ENCODE measurements at places on chromosomes 3 and 15.

DNA sequence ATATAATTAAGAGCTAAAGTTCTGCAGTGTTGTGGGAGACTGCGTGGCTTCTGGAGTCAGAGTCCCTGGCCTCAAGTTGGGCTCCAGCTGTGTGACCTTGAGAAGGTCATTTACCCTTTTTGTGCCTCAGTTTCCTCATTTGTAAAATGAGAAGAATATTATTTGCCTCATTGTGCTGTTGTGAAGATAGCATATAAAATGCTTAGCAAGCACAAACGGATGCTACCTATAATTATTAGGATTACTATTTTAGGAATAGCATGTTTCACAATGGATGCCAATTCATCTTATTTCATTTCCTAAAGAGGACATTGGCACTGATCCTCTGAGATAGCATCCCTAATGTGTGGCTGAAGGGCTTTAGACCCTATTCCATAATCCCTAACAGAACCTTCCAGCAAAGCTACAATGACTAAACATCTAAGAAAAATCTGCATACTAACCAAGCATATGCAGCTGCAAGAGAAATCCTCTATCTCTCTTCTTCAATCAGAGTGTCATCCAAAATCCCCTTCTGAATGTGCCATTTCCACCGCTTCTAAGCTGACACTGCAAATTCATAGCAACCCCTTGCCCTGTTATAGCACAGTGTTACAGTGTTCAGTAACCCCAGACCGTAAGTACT is 148.3 kb downstream of the RBMS3 start:
- no peak for DNase-seq

DNA sequence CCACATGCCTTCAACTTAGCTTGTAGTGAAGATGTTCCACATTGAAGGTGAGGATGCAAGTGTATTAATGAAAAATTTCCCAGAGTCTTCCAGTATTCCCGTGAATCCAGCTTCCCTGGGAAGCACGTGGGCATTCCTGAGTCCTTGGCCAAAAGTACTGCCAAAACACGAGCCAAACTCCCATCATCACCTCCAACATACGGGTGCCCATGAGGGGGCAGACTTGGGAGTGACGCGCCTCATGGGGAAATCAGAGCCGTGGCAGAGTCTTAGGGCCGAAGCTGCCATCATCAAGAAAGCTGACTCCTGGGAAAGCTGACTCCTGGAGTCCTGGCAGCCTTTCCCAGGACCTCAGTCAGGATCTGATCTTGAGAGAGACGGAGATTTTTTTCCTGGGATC is 20.1 kb upstream of the TM2D3 start:
- no peak for DNase-seq

DNA sequence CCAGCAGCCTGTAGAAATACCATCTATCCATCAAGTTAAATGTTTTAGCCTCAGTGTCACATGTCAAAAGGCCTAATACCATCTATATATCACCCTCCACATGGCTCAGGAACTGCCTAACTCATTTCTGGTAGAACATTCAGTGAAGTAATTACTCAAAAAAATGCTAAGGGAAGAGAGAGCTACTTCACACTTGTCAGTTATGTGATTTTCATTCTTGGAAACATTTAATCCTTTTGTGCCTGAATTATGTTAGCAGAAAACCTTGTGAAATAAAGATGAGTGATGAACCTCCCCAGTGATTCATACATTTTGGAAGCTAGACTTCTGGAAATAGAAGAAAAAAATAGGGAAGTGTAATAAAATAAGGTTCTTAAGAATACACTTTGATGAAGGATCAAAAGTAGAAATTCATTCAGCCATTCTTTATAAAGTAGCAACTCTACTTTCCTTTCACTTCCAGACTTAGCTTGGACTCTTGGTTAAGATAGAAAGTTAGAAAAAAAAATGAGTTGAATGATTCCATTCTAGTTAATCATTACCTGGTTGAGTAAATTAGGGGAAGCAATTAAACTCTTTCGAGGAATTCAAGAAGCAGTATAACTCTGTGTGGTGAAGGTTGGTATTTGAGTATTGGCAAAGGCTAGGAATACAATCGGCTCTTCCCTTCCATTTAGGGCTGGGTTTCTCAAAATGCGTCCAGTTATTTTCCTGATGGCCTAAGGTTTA is 3.6 kb downstream of the OTOL1 start:
- DNase-seq: no peak

DNA sequence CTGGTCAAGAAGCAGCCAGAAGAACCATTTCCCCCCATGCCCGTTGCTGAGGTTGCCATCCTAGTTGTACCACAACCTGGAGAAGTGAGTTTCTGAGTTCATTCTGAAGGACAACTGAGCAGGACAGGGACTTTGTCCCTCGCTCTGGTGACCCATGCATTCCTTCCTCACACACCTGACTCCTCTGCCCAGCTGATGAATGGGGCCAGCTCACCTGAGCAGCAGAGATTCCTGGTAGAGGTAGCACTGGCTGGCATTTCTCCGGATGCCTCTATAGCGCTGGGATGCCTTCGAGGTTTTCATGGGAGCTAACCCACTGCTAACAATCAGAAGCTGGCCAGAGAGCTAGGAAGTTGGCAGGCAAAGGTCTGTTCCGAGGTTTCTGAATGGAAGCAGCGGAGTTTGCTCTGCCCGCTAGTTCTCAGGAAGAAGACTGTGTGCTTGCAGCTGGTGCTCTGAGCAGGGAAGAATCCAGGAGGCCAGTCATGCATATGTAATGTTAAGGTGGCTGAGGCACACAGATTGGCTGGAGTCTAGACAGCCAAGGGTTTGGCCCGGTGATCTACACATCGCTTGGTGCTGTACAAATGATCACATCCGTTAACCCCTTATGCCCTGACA is at the start of gene TMC3:
TSS of gene TMC3 (minus strand) at position 439 of the 621 bp plus-strand sequence. CDS start at position 303, 136 bp downstream.
- peak; percentile 16 for DNase-seq

DNA sequence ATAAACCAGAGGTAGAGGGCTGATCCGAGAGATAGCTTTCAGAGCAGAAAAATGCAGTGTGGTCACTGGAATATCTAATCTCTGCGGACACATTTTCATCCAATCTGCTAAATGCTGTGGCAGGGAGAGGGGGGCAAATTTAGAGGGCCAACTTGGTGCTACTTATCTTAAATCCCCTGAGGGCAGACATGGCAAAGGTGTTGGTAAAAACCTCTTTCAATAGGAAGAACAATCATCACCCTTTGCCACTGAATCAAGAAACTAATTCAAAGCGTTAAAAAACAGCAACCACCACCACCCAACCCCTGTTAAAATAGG is 152.9 kb downstream of the MECOM start:
- no peak for DNase-seq

- peak; percentile 75 for DNase-seq
Observed at GRCh38 chr3:197367081-197367780, 68.8 kb upstream of the DLG1 start.

DNA sequence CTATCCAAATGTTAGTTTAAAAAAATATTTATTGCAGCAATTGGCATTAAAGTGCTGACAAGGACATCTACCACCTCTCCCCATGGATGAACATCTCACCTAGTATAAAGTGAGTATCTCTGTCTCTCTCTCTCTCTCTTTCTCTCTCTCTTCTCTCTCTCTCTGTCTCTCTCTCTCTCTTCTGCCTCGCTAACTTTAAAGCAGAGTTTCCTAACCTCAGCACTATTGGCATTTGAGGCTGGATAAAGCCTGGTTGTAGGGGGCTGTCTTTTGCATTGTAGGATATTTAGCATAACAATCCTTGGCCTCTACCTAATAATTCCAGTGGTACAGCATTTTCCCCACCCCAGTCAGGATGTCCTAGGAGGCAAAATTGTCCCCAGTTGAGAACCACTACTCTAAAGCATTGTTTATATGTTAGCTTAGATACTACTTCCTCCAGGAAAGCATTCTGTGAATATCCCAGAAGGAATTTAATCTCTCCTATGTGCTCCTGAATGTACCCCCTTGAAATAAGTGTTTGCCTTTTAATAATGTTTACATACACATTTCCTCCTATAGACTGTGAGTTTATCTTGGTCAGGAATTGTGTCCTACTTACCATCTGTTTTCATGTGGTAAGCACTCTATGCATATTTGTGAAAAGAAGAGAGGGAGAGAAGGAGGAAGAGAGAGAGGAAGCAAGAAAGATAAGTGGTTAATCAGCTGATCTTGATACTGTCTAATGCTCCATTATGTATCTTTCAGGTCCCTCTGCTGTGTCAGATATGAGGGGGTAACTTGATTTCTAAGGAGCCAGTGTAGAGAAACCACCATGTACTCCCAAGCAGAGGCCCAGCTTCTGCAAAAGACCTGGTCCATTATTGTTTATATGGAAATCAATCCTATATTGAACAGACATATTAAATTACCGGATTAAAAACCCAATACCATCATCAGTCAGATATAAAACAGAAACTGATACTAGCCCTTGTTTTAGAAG is 346.6 kb downstream of the RBMS3 start:
- DNase-seq: no peak

GRCh38 chr15:85684174-85684710 is 110.5 kb downstream of the KLHL25 start:
- DNase-seq: no peak

GRCh38 chr3:134332344-134332743 is 41.9 kb downstream of the AMOTL2 start:
- DNase-seq: no peak

DNA sequence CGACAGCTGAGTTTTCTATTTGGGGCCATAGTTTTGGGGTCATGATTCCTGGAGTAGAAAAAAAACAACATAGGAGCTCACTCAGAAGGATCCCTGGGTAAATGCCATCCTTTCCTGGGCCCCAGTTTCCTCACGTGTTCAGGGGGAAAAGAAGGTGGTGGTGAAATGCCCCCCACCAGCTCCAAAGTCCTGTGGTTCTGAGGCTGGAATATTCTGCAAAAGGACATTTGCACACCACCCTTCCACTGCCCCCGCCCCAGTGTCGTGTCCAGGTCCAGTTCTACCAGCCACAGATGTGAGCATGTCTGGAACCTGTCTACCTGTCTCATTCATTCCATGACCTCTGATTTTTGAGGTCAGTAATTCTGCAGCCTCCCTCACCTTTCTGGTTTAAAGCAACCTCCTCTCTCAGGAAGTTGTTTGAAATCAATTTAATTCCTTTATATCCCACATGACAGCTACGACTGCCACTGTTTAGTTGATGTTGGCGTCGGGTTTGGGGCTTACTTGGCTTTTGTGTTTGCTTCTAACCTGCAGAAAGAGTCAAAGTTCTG is 82.1 kb downstream of the SMAD3 start:
- DNase-seq: no peak

Measured in AG10803 (cell line).